Thoracic aorta endothelial cell (primary cell): ENCODE measurements at places on chromosomes 4 and X. TPM values are rescaled to one million over a fixed set of nuclear protein-coding genes. Genes with fewer than 3 reads are reported as not detected.

The OTUD6A gene
- total RNA-seq = not detected in 2 replicates

The PRRG3 gene
- not detected in 2 replicates for total RNA-seq

The CDKL2 gene
- total RNA-seq = 0.65 and 0.80 TPM in 2 replicates

The ASB12 gene
- 0.14 TPM in 1 of 2 replicates, not detected in the other for total RNA-seq

The MAGIX gene
- total RNA-seq = 0.36 and 0.40 TPM in 2 replicates

The TSPAN7 gene
- 12.0 and 15.1 TPM in 2 replicates for total RNA-seq

The NUP54 gene
- 65.3 and 84.1 TPM in 2 replicates for total RNA-seq

The EVC2 gene
- total RNA-seq = 9.4 and 11.5 TPM in 2 replicates

The CCKAR gene
- total RNA-seq = not detected in 2 replicates

The RHOXF2 gene
- total RNA-seq = not detected in 2 replicates

The DCLK2 gene
- total RNA-seq = 3.9 and 4.7 TPM in 2 replicates

The GLOD5 gene
- not detected in 2 replicates for total RNA-seq

The WDR19 gene
- 27.9 and 32.0 TPM in 2 replicates for total RNA-seq

The MTM1 gene
- total RNA-seq = 11.8 and 20.3 TPM in 2 replicates

The EDNRA gene
- total RNA-seq = not detected in 2 replicates

The PDZD4 gene
- under 0.01 and 0.14 TPM in 2 replicates for total RNA-seq

The RAI2 gene
- total RNA-seq = 0.65 and 0.80 TPM in 2 replicates

The SERTM2 gene
- not detected in 2 replicates for total RNA-seq

The SSX4 gene
- total RNA-seq = not detected in 2 replicates

The CASP3 gene
- total RNA-seq = 114 and 132 TPM in 2 replicates

The SLC7A11 gene
- 228 and 242 TPM in 2 replicates for total RNA-seq

The TMSB15A gene
- total RNA-seq = 5.9 and 6.0 TPM in 2 replicates

The MYOZ2 gene
- 0.13 and 0.36 TPM in 2 replicates for total RNA-seq

The VCX3A gene
- not detected in 2 replicates for total RNA-seq

The SLC35A2 gene
- total RNA-seq = 13.0 and 14.1 TPM in 2 replicates
